ENCODE measurements at places on chromosomes 12 and 14. TPM values are rescaled to one million over a fixed set of nuclear protein-coding genes. Genes with fewer than 3 reads are reported as not detected.

- no peaks in the 10 kb centered on the region for H3K4me1 ChIP-seq
- no peaks in the 10 kb centered on the region for H3K27me3 ChIP-seq
- no peak for DNase-seq
- H3K27ac ChIP-seq, result no peak overlapping the region
Observed at GRCh38 chr12:107395817-107396216, 289.8 kb upstream of the PWP1 start.

GRCh38 chr12:59858508-59859170 is 262.8 kb downstream of the SLC16A7 start:
- no peak for DNase-seq
- H3K4me1 ChIP-seq, result no peaks in the 10 kb centered on the region

- H3K27me3 ChIP-seq, result no peaks in the 10 kb centered on the region
- H3K4me1 ChIP-seq, result peaks cover 10% of the 10 kb centered on the region
- H3K36me3 ChIP-seq, result no peaks in the 10 kb centered on the region
- H3K4me3 ChIP-seq, result no peak overlapping the region
- DNase-seq, result no peak
Observed at GRCh38 chr12:1422604-1423315, 171.6 kb downstream of the FBXL14 start.

- H3K27ac ChIP-seq, result no peak overlapping the region
- no peak for DNase-seq
- no peaks in the 10 kb centered on the region for H3K27me3 ChIP-seq
- no peaks in the 10 kb centered on the region for H3K36me3 ChIP-seq
- no peaks in the 10 kb centered on the region for H3K4me1 ChIP-seq
- H3K4me3 ChIP-seq, result no peak overlapping the region
Observed at GRCh38 chr12:74722709-74723108, 185.1 kb downstream of the ATXN7L3B start.

- H3K27ac ChIP-seq, result no peak overlapping the region
- no peaks in the 10 kb centered on the region for H3K4me1 ChIP-seq
- no peak overlapping the region for H3K4me3 ChIP-seq
- H3K36me3 ChIP-seq, result no peaks in the 10 kb centered on the region
- no peaks in the 10 kb centered on the region for H3K27me3 ChIP-seq
Observed at GRCh38 chr12:83848702-83849101, 1063.9 kb downstream of the SLC6A15 start.

DNA sequence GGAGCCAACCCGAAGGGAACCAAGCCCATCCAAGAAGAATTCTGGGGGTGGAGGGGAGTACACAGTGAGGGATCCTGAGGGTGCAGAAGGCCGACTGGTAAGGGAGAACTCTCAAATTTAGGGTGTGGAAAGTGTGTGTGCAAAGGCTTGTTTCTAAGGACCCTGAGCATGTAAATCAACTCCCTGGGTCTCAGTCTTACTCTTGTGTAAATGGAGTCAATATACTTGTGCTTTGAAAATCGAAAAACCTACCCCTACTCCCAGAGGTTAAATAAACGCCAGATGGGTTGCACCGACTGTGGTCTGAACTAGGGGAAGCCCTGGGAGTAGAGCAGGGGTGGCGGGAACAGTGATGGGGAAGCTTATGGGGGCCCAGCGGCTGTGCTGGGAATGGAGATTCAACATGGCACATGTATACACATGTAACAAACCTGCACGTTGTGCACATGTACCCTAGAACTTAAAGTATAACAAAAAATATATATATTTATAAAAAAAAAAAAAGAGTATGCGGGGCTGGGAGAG is 6.0 kb downstream of the B4GALNT1 start:
- no peak overlapping the region for H3K27ac ChIP-seq
- no peaks in the 10 kb centered on the region for H3K4me1 ChIP-seq
- no peak overlapping the region for H3K4me3 ChIP-seq
- no peaks in the 10 kb centered on the region for H3K36me3 ChIP-seq
- no peak for DNase-seq

MIP gene
- not detected for total RNA-seq

DNA sequence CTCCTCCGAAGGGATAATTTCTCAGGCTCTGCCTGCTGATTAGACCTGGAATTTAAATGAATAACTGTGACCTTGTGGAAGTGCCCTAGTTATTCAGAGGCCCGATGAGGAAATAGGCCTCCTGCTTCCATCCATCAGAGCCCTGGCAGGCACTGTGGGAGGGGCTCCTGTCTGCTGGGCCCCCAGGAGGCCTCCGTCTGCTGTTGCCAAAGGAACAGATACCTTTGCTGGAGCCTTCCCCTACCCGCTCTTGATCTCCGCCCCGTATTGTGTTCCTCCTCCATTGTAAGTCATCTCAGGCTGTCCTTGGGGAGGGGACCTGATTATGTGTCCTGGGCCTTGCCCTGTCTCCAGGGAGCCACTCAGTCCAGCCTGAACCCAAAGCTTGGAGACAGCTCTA is 112.3 kb downstream of the NRXN3 start:
- no peak overlapping the region for H3K27ac ChIP-seq
- DNase-seq, result no peak
- no peak overlapping the region for H3K4me3 ChIP-seq
- H3K36me3 ChIP-seq, result no peaks in the 10 kb centered on the region

PMEL gene
- total RNA-seq, result 0.67 TPM

DNA sequence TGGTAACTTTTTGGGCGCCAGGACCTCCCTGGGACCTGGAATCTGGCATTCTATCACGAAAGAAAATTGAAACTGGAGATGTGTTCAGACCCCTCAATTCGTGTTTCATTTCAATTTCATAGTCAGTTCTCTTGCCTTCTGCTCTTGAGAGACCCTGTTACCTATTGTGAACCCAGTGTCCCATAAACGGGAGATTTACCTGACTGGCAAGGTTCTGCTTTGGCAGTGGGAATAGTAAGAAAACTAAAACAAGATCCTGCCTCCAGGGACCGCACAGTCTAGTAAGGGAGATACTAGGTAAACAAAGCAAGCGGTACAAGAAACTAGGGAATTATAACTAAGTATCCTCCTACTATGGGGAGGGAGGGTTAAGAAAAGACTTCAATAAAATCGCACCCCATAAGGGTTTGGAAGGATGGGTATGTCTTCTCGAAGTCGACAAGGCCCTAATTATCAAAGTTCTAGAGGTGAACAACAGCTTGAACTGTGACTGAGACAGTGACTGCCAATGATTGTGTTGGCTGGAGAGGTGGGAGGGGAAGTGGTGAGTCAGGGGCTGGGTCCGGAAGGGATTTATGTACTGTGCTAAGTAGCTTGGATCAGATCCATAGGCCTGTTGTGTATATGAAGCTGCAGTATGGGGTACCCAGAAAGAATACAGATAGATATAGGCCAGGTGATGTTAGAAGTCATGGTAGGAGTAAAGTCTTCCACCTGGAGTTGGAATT is 754 bp downstream of the ACSS3 start:
- no peak for DNase-seq
- peak overlapping the region; percentile 86 for H3K4me3 ChIP-seq
- peak overlapping the region; percentile 93 for H3K27ac ChIP-seq
- H3K27me3 ChIP-seq, result no peaks in the 10 kb centered on the region

- H3K27me3 ChIP-seq, result no peaks in the 10 kb centered on the region
- H3K4me3 ChIP-seq, result no peak overlapping the region
- H3K4me1 ChIP-seq, result no peaks in the 10 kb centered on the region
Observed at GRCh38 chr12:14577344-14577743, 9.7 kb upstream of the PLBD1 start.

DNA sequence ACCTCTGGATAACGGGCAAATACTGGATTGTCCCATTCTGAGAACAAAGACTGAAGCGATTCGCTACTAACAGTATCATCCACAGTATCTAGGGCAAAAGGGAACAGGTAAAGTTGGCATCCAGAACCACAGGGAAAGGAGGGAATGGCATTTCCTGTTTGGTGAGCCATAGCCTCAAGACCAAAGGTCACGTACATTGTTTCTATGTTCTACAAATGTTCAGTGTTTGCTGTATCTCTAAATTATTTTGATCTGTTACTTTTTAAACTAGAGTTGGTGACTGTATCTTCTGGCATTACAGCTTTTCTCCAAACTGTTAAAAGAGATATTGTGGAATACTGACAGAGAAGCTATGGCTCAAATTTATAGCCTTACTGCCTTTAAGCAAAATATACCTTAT is 9.7 kb downstream of the MLH3 start:
- H3K27me3 ChIP-seq, result no peaks in the 10 kb centered on the region
- no peak for DNase-seq
- peaks cover 4% of the 10 kb centered on the region for H3K4me1 ChIP-seq

RFX4 gene
- not detected for total RNA-seq

GRCh38 chr14:61429316-61429715 is 107.9 kb downstream of the PRKCH start:
- H3K27ac ChIP-seq, result no peak overlapping the region
- no peak for DNase-seq
- H3K36me3 ChIP-seq, result no peaks in the 10 kb centered on the region
- no peaks in the 10 kb centered on the region for H3K27me3 ChIP-seq

- H3K27me3 ChIP-seq, result no peaks in the 10 kb centered on the region
- H3K4me1 ChIP-seq, result no peaks in the 10 kb centered on the region
- H3K27ac ChIP-seq, result no peak overlapping the region
- no peak overlapping the region for H3K4me3 ChIP-seq
Observed at GRCh38 chr14:72845683-72846082, 48.2 kb downstream of the DPF3 start.

- H3K4me3 ChIP-seq, result no peak overlapping the region
- H3K27ac ChIP-seq, result no peak overlapping the region
- H3K36me3 ChIP-seq, result no peaks in the 10 kb centered on the region
- no peaks in the 10 kb centered on the region for H3K27me3 ChIP-seq
- H3K4me1 ChIP-seq, result no peaks in the 10 kb centered on the region
Observed at GRCh38 chr12:3325736-3326135, 165.3 kb upstream of the PRMT8 start.

DNA sequence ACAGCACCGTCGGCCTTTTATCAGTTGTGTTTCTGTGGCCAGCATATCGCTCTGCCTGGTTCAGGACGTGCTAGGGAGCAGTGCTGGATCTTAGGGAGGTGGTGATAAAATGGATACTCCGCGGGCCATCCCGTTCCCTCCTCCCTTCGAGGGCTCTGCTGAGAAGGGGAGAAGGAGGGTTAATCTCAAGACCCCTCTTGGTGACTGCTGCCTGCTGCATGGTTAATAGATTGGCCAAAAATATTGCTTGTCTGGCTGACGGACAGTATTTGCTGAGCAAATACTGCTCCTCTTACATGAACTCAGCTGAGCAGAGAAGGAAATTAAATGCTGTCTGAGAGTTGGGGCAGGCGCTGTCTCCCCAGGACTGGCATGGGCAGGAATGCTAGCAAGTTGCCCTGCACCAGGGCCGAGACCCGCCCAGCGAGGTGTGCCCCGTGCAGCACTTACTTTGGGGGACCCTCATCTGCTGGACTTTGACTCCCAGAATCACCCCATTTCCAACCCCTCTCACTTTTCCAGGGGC is 1.2 kb downstream of the FBRSL1 start:
- no peaks in the 10 kb centered on the region for H3K36me3 ChIP-seq
- no peaks in the 10 kb centered on the region for H3K27me3 ChIP-seq
- H3K27ac ChIP-seq, result peak overlapping the region; percentile 71
- peak overlapping the region; percentile 69 for H3K4me3 ChIP-seq
- DNase-seq, result no peak

GRCh38 chr12:93427779-93428564 is 13.8 kb downstream of the UBE2N start:
- no peak for DNase-seq

DNA sequence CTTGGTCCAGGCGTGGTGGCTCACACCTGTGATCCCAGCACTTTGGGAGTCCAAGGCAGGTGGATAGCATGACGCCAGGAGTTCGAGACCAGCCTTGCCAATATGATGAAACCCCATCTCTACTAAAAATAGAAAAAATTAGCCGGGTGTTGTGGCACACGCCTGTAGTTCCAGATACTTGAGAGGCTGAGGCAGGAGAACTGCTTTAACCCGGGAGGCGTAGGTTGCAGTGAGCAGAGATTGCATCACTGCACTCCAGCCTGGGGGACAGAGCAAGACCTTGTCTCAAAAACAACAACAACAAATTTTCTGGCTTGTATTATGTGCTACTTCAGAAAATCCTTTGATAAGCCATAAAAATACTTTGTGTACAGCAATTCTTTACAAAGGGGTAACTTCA is 41.1 kb downstream of the LARP4 start:
- H3K27ac ChIP-seq, result no peak overlapping the region
- peaks cover 91% of the 10 kb centered on the region for H3K36me3 ChIP-seq
- DNase-seq, result no peak
- H3K27me3 ChIP-seq, result no peaks in the 10 kb centered on the region
- no peaks in the 10 kb centered on the region for H3K4me1 ChIP-seq

DNA sequence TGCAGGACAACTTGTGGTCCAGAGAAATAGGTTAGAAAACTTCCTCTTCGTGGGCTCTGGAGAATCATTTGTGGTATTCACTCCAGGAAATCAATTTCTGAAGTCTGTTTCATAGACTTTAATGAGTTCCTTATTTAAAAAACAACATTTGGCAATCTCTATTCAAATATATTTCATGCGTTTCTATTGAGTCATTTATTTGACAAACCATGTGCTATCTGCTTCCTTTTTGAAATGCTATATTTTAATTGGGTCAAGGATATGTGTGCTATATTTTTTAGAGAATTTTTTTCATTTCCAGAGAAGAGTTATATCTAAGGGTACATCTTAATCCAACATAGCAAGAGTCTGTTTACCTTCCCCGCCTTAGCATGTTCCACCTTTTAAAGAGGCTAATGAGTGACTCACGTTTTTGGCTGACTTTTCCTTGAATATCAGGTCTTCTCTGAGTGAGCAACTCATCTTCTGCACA is 252.4 kb upstream of the EGLN3 start:
- no peak overlapping the region for H3K27ac ChIP-seq
- DNase-seq, result no peak
- H3K4me3 ChIP-seq, result no peak overlapping the region

DNA sequence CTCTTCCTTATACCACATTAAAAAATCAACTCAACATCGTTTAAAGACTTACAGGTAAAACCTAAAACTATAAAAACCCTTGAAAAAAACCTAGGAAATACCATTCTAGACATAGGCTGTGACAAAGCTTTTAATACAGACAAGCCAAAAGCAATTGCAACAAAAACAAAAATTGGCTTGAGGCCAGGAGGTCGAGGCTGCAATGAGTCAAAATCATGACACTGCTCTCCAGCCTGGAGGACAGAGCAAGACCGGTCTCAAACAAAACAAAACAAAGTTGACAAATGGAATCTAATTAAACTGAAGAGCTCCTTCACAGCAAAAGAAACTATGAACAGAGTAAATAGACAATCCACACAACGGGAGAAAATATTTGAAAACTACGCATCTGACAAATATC is 1057.8 kb downstream of the FSCB start:
- H3K4me3 ChIP-seq, result no peak overlapping the region
- no peaks in the 10 kb centered on the region for H3K27me3 ChIP-seq
- H3K27ac ChIP-seq, result no peak overlapping the region
- DNase-seq, result no peak

AQP2 gene
- 0.83 TPM for total RNA-seq

- H3K27me3 ChIP-seq, result no peaks in the 10 kb centered on the region
- H3K4me1 ChIP-seq, result no peaks in the 10 kb centered on the region
- H3K27ac ChIP-seq, result peak overlapping the region; percentile 15
- peak; percentile 82 for DNase-seq
- H3K4me3 ChIP-seq, result no peak overlapping the region
Observed at GRCh38 chr14:50333014-50333509, 20.9 kb downstream of the DMAC2L start.

RDH12 gene
- total RNA-seq, result not detected

Data from right atrium auricular region (tissue), 2 donors.